ENCODE measurements at places on chromosomes 1 and 21. TPM values are rescaled to one million over a fixed set of nuclear protein-coding genes. Genes with fewer than 3 reads are reported as not detected.

DNA sequence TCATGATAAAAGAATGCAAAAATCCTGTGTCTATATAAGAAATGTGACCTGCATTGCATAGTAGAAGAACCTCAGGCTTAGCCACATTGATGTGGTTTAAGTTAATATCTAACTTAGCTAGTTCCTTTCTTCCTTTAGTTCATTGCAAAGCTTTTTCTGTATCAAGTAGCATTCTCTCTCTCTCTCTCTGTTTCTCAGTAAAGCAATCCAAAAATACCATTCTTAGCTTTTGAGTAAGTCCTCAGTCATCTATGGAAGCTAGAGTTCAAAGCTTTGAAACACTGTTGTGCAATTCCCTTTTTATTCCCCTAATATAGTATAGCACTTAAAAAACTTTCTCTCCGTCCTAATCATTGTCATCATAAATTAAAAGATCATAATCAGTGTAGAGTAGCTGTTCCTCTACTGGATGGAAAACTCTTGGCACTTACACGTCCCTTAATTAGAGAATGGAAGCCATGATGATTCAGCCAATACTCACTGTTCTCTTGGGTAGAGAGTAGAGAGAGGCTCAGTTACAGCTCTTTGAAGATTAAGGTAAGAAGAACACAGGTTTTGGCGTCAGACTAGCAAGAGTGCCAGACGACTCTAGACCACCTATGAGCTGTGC is 350.3 kb upstream of the LYPLAL1 start:
- DNase-seq: no peak

DNA sequence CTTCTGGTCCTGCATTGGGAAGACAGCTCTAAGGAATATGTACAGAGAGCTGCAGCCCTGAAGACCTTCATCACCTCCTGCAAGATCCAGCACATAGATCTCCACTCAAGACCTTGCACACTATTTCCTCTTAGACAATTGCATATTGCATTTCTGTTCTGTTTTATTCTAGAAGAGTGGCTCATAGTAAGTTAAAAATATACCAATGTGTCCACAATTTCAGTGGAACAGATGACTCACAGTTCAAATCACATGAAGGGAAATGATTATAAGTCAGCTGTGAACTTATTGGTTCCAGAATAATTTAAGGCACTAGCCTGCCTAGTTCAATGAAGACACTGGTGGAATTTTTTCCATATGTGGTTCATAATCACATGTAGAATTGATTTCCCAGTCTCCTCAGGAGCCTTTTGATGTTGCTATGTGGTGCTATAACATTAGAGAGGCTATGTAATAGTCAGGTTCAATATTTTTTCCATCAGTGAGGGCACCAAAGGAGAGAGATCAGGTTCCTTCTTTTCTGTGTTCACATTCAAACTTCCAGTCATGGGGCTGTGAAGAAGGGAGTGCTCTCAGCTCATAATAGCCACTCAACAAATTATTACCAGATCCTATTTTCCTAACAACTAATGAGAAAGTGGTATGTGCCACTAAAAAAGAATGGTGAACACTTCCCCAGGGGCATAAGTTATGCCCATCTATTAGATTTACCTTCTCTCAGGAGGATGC is 9.8 kb upstream of the AK5 start:
- DNase-seq: no peak

- DNase-seq: no peak
Observed at GRCh38 chr1:248753029-248753594, 2.4 kb downstream of the LYPD8 start.

DNA sequence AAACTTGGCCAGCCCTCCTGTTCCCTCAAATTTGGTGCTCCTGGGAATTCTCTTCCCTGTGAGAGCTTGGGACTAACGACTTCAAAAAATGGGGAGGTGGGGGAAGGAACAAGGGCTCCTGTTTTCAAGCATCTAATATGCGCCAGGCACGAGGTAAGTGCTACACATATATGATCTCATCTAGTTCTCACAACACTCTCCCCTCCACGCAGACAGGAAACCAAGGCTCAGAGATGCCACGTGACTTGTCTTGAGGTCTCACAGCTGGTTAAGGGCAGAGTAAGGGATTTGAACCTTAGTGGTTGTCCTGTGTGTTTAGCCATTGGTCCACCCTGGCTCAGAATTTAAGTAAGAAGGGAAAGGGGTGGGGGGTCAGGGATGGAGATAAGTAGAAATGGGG is 125.9 kb downstream of the DMRTB1 start:
- DNase-seq: peak; percentile 37

DNA sequence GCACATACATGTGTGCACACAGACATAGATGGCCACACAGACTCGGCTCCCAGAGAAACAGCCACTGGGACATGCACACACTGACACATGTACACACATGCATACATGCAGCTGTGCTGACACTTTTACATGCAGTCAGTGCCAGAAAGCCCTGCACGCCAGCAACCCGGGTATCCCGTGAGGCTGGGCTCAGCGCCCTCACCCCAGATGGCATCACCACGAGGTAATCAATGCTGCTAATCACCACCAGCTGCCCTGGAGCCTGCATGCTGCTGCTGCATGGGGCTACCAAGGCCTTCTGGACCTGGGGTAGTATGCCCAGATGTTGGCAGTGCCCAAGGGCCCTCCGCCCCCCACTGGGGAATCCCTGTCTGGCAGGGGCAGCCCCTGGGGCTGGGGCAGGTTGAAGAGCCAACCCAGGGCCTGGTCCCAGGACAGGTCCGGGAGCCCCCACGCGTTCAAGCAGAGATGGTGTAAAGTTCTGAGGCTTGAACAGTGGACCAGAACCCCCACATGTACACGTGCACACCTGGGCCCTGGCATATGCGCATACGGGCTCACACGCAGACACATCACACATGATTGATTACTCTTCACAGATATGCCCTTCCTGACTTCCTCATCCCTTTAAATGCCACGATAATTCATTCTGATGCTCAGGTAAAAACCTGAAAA is 2.7 kb upstream of the COL16A1 start:
- DNase-seq: no peak

ASCL5 gene
- total RNA-seq: not detected

FAM76A gene
- total RNA-seq: 12.3 TPM

- DNase-seq: no peak
Observed at GRCh38 chr1:109137958-109138357, 24.0 kb downstream of the ELAPOR1 start.

DNA sequence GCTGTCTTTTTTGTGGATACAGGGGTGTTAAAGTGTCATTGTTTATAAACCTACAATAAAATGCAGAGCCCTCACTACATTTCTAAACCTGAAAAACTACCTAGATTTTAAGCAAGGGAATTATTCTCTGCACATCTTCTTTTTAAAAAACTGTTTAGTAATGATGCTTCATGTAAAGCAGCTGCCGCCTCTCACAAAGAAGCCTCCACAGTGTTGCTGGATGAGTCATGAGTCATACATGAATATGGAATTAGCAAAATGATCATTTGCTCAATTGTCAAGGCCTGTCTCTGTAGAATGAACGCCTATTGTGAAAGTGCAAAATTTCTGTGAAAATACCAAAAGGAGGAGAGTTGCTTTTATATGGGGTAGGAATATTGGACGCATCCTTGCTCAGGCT is 259.5 kb upstream of the CHRM3 start:
- no peak for DNase-seq

GRCh38 chr21:28427394-28428022 is 565.2 kb downstream of the LTN1 start:
- no peak for DNase-seq

- no peak for DNase-seq
Observed at GRCh38 chr1:89589515-89589914, 43.4 kb upstream of the LRRC8C start.

TESK2 gene
- total RNA-seq: 7.9 TPM

RPE65 gene
- total RNA-seq: 0.14 TPM

GRCh38 chr21:25330266-25330665 is 277.0 kb downstream of the MRPL39 start:
- DNase-seq: no peak

CD5L gene
- not detected for total RNA-seq

OVAAL gene
- not detected for total RNA-seq

TMCC2 gene
- 6.2 TPM for total RNA-seq

DNA sequence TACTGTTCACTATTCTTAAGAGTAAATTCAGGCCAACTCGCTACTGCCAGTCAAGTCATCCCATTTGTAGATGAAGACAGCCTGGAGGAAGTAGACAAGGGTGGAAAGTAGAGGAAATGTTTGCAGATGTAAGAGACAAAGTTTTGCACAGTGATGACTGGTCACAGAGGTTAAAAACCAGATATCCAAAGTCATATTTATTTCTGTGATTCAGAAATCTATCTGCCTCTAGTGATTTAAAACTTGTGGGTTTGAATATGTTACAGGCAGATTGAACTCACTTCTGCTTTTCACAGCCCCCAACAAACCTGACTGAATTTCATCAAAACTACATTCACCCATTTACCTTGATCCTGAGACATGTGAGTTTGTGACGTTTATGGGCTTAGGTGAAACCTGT is 484.7 kb upstream of the C1orf87 start:
- no peak for DNase-seq

- DNase-seq: no peak
Observed at GRCh38 chr1:206573319-206573718, 38.9 kb downstream of the EIF2D start.

DNA sequence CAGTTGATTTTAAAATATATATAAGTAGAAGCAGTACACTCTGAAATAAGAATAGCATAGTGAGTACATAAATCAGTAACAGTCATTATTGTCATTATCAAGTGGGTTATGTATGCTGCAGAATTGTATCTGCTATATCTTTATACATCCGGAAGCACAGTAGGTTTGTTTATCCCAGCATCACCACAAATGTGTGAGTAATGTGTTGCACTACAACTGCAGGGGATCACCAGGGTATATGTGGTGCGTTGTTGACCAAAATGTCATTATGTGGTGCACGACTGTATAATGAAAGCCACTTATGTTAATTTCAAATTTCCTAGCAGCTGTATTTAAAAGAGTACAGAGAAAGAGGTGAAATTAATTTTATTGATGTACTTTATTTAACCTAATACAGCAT is 87.7 kb upstream of the GADD45A start:
- no peak for DNase-seq

DNA sequence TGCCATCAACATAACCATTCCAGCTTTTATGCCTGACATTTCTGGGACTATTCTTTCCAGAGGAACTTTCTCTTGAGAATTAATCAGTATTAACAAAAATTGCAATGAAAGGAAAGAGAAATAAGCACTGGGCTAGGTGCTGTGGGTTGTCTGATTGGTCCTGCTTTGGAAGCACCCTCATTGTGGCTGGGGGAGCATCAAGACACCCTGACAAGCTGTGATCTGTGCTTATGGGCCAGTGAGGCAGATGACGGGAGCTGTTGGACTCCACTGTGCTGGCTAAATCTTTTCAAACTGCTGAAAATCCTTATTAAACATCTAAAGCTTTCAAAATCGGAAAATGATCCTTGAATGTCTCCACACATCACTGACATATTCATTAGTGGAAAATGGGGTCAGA is 20.0 kb downstream of the UBASH3A start:
- DNase-seq: no peak

Data from type B pancreatic cell (in vitro differentiated cells).